HFFc6 (cell line): ENCODE measurements at places on chromosomes 12 and 14.

- DNase-seq = no peak
- H3K27ac ChIP-seq = no peak overlapping the region
- H3K36me3 ChIP-seq = no peaks in the 10 kb centered on the region
These were observed 5.0 kb upstream of the LBHD2 start for GRCh38 chr14:103078860-103079587.

DNA sequence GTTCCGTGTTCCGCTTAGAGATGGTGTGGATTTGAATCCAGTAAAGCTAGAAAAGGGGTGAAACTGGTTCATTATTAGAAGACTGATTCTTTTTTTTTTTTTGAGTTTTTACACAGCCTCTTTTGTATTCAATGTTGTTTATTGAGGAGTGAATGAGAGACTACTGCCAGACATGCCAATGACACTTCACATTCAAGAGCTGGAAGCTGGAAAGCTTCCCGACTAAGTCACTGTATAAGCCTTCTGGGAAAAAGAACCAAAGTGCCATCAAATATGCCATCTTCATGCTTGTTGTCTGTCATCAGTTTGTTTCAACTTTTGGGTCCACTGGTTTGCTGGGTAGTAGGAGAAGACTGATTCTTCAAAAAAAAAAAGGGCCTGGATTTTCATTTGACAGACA, 164.8 kb downstream of the ATP23 start:
- DNase-seq = no peak
- H3K4me3 ChIP-seq = no peak overlapping the region
- no peaks in the 10 kb centered on the region for H3K4me1 ChIP-seq

DNA sequence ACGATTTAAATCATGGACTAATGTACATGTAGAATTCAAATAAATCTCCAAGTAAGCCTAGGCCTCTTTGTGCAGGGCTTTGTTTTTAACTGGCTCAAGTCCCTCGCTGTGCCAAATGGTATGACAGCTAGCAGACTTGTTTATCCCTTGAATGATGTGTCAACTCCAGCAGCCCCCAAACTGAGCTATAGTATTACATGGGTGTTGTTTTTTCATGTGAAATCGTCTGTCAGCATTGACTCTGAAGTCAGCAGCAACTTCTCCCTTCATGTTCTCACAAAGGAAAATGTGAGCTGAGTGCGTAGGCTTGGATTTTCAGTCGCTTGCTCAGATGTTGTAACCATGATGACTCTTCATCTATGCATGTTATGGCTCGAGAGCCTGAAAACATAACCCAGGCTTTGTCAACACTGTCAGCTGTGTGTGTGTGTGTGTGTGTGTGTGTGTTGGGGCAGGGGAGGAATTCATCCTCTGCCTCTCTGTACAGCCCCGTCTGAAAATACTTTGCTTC, 73.3 kb downstream of the PTHLH start:
- H3K27ac ChIP-seq = peak overlapping the region; percentile 97
- peak; percentile 97 for DNase-seq
- peaks cover 24% of the 10 kb centered on the region for H3K4me1 ChIP-seq
- H3K36me3 ChIP-seq = no peaks in the 10 kb centered on the region

DNA sequence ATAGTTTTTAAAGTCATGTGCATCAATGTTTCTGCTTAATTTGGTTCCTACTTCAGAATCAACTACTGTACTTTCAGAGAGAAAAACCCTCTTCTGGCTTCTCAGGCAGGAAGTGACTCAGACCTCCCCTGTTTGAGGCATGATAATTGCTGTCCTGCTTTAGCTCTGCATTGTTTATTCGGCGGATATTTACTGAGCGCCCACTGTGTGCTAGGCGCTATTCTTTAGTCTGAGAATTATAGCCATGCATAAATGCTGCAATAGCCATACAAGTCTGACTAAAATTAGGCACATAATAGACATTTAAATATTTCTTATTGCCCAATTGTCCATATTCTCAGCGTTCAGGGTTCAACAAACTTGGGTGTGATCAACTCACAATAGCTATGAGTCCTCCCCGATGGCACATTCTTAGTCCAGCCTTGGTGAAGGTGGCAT, 6.1 kb upstream of the AMIGO2 start:
- DNase-seq = peak; percentile 70
- H3K4me1 ChIP-seq = peaks cover 84% of the 10 kb centered on the region
- H3K27me3 ChIP-seq = no peaks in the 10 kb centered on the region
- H3K36me3 ChIP-seq = peaks cover 19% of the 10 kb centered on the region

- H3K4me1 ChIP-seq = no peaks in the 10 kb centered on the region
- no peak for DNase-seq
- peaks cover 33% of the 10 kb centered on the region for H3K27me3 ChIP-seq
- no peak overlapping the region for H3K27ac ChIP-seq
- H3K4me3 ChIP-seq = no peak overlapping the region
- H3K36me3 ChIP-seq = no peaks in the 10 kb centered on the region
These were observed 60.0 kb upstream of the DIO3 start for GRCh38 chr14:101501341-101501740.

- no peak overlapping the region for H3K4me3 ChIP-seq
- peak overlapping the region; percentile 22; the same call in 1 of the 2 replicates for H3K27ac ChIP-seq
- DNase-seq = peak; percentile 32
- peaks cover 16% of the 10 kb centered on the region for H3K27me3 ChIP-seq
- no peaks in the 10 kb centered on the region for H3K36me3 ChIP-seq
- H3K4me1 ChIP-seq = peaks cover 26% of the 10 kb centered on the region
These were observed 14.5 kb upstream of the IL22 start for GRCh38 chr12:68267892-68268396.

DNA sequence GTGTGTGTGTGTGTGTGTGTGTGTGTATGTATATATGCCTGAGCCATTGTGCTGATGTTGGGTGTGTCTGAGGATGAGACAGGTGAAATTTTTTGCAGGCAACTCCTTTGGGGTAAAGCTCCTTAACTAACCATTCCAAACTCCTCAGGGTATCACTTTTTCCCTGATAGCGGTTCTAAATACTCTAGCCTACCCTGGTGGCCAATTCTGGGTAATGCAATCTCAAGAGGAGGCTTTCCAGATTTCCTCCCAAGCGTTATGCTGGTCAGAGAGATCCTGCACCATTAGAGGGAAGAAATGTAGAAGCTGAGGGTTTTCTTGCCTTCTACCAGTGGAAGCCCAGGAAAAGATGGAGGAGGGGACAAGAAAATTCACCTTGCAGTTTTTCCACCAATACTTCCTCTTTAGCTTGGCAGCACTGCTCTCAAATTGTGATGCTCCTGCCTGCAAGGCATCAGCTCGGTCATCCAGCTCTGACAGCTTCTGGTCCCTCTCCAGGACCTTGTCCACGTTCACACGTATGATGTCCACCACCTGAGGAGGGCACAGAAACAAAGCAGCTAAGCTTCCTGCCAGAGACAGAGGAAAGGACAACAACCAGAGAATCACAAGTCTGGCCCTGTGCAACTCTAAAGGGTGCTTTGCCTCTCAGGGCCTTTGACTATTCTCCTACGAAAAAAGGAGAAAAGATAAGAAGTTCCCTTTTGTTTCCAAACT, 4.9 kb downstream of the VAMP1 start:
- peak overlapping the region; percentile 38; the same call in 1 of the 2 replicates for H3K27ac ChIP-seq
- H3K36me3 ChIP-seq = peaks cover 32% of the 10 kb centered on the region
- H3K4me3 ChIP-seq = no peak overlapping the region

DNA sequence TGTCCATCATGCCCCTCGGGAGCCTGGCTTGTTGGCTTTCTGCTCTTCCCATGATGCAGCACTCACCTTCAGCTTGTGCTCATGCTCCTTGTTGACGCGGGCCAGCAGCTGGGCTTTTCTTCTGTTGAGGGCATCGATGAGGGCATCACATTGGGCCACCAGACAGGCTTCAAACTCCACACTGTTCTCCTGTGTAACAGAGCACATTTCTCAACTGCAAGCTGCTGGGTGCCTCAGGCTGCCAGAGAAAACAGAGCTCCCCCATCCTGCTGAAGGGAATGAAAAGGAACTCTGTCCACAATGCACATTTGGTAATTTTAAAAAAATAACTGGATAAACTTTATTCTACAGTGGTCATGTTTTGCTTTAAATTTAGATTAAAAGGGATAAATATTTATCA, 72.1 kb downstream of the TRIM9 start:
- H3K4me1 ChIP-seq = no peaks in the 10 kb centered on the region
- no peak overlapping the region for H3K4me3 ChIP-seq
- no peaks in the 10 kb centered on the region for H3K36me3 ChIP-seq
- peaks cover 21% of the 10 kb centered on the region for H3K27me3 ChIP-seq
- no peak overlapping the region for H3K27ac ChIP-seq
